ENCODE measurements at places on chromosomes 13 and 19. TPM values are rescaled to one million over a fixed set of nuclear protein-coding genes. Genes with fewer than 3 reads are reported as not detected.

Gene ZNF417
- 21.4 TPM for total RNA-seq

Gene TMPRSS9
- not detected for total RNA-seq

Gene SPINT2
- total RNA-seq = 69.3 TPM

Gene GRK1
- total RNA-seq = not detected

Gene PDX1
- total RNA-seq = not detected

Gene URI1
- total RNA-seq = 63.5 TPM

Gene SIGLEC9
- total RNA-seq = not detected

Gene ZNF534
- not detected for total RNA-seq

Gene KIR3DL2
- not detected for total RNA-seq

Gene ZNF208
- 1.1 TPM for total RNA-seq

Gene THSD8
- not detected for total RNA-seq

Gene CRB3
- total RNA-seq = not detected

Gene STXBP2
- 1.4 TPM for total RNA-seq

Gene C19orf53
- total RNA-seq = 65.1 TPM

Gene KIRREL2
- total RNA-seq = not detected

Gene PSMC4
- 91.5 TPM for total RNA-seq

Gene FFAR1
- not detected for total RNA-seq

Gene AMER2
- not detected for total RNA-seq

Gene DACT3
- total RNA-seq = 7.5 TPM

Gene SHFL
- 22.4 TPM for total RNA-seq

Gene APLP1
- 14.0 TPM for total RNA-seq

Gene KCNJ14
- 0.26 TPM for total RNA-seq

Gene MAP4K1
- not detected for total RNA-seq

Gene NLRP4
- total RNA-seq = not detected

Gene SLC10A2
- not detected for total RNA-seq

Gene CLASRP
- 11.5 TPM for total RNA-seq

Gene PSG6
- not detected for total RNA-seq

Gene ZNF547
- total RNA-seq = 5.8 TPM

Gene CHST8
- not detected for total RNA-seq

Gene ZNF440
- 8.8 TPM for total RNA-seq

Gene RAB20
- total RNA-seq = 11.9 TPM

Gene GRIN2D
- 0.12 TPM for total RNA-seq

Gene PTH2
- not detected for total RNA-seq

Gene SELENOV
- total RNA-seq = not detected

Gene SIGLECL1
- total RNA-seq = not detected

Gene CYP2A7
- total RNA-seq = not detected

Gene KANK3
- 0.53 TPM for total RNA-seq

Measured in aortic smooth muscle cell (primary cell).